ENCODE measurements at places on chromosomes 4 and X. TPM values are rescaled to one million over a fixed set of nuclear protein-coding genes. Genes with fewer than 3 reads are reported as not detected.

DNA sequence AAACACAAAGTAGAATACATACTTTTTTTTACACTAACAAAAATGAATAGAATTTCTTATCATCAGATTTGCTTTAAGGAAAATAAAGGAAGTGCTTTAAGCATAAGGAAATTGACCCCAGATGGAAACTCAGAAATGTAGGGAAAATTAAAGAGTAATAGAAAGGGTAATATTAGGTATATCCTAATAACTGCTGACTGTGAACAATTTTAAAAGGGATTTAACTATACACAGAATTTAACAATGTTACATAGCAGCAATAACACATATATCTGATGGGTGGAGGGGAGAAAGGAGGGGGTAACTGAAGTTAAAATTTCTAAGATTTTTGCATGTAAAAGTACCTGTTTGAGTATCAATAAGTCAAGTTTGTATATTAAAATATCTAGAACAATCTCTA is 8.6 kb downstream of the CDKL2 start:
- no peaks in the 10 kb centered on the region for H3K27me3 ChIP-seq
- DNase-seq = no peak
- no peak overlapping the region for H3K27ac ChIP-seq

DNA sequence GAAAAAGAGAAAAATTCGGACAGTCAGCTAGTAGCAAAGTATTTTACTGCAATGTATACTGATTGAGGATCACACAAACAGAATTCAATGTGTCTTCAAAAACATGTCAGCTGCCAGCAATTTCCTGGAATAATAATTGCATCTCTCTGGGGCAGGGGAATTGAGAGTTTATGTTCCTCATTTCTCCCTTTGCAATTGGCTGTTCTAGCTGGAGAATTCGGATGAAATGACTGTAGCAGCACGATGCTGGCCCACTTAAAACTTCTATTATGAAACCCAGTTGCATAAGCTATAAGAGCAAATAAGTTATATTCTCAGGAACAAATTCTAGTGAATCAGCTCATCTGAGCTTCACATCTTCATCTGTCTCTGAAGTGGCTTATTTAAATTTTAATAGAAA is 99.9 kb upstream of the CPEB2 start:
- H3K4me1 ChIP-seq = no peaks in the 10 kb centered on the region
- no peak overlapping the region for H3K4me3 ChIP-seq
- H3K36me3 ChIP-seq = no peaks in the 10 kb centered on the region

GRCh38 chrX:48752498-48752897 is 9.0 kb upstream of the GLOD5 start:
- H3K27me3 ChIP-seq = no peaks in the 10 kb centered on the region
- no peak overlapping the region for H3K4me3 ChIP-seq
- no peaks in the 10 kb centered on the region for H3K4me1 ChIP-seq
- no peak overlapping the region for H3K27ac ChIP-seq
- H3K36me3 ChIP-seq = no peaks in the 10 kb centered on the region

Gene TLR6
- 5.9 TPM for total RNA-seq
